ENCODE measurements at places on chromosomes 2 and 18.

- no peak for DNase-seq
- no peaks in the 10 kb centered on the region for H3K36me3 ChIP-seq
- no peaks in the 10 kb centered on the region for H3K4me1 ChIP-seq
- no peak overlapping the region for H3K27ac ChIP-seq
- H3K4me3 ChIP-seq = no peak overlapping the region
- peaks cover 5% of the 10 kb centered on the region for H3K27me3 ChIP-seq
Observed at GRCh38 chr2:217890445-217890844, 112.3 kb downstream of the TNS1 start.

GRCh38 chr18:5601188-5601624 lies 57.4 kb upstream of the EPB41L3 start:
- H3K36me3 ChIP-seq = no peaks in the 10 kb centered on the region
- no peak overlapping the region for H3K27ac ChIP-seq
- no peak overlapping the region for H3K4me3 ChIP-seq
- H3K27me3 ChIP-seq = no peaks in the 10 kb centered on the region

GRCh38 chr2:18232731-18233438 lies 327.6 kb downstream of the RDH14 start:
- DNase-seq = no peak
- no peaks in the 10 kb centered on the region for H3K36me3 ChIP-seq
- H3K4me1 ChIP-seq = no peaks in the 10 kb centered on the region
- no peak overlapping the region for H3K4me3 ChIP-seq
- peaks cover 4% of the 10 kb centered on the region for H3K27me3 ChIP-seq

DNA sequence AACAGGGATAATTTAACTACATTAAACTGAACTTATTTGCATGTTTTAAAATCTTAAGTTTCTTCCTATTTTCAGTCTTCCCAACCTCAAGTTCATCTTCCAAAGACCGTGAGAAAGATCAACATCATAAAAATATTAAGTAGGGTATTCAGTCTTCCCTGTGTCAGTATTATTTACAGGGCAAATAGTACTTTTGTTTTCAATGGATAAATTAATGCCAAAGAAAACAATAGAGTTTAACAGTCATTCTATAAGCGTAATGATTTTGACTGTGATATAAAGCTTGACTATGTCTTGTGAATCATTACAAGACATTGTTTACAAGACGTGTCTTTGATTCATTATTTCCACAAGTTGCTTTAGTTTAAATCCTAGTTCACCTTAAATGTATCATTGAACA lies 48.0 kb upstream of the NRXN1 start:
- H3K27me3 ChIP-seq = no peaks in the 10 kb centered on the region
- H3K4me1 ChIP-seq = no peaks in the 10 kb centered on the region
- DNase-seq = no peak

DNA sequence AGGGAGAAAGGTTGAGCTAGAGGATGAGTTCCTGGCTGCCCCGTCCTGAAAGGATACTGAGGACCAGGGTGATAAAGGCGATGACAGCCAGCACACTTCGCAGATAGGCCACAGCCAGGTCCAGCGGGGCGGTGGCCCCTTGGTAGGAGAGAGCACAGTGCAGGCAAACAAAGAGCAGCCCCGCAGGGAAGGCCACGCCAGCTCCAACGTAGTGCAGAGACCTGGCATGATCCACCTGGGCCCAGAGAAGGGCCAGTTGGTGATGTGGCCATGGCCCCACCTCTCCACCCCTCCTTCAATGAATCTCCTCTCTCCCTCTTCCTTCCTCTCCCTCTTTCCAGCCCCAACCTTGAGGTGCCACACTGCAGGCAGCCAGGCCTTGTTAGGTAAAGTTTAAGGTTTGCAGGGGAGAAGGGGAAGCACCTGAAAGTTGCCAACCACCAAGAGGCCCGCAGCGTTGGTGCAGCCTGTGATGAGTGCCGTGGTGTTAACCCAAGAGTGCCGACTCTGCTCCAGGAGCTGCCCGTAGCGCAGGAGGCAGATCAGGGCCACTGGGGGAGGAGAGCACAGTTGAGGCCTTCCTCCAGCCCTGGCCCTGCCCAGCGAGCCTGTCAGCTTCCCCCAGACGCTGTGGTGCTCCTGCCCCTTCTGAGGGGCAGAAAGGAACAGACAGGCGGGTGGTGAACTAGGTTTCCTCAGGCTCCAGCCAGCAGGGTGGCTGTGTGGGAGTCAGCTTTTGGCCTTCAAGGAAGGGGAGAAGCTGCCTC lies 2.8 kb downstream of the TMEM150A start:
- H3K36me3 ChIP-seq = peaks cover 13% of the 10 kb centered on the region
- H3K4me1 ChIP-seq = peaks cover 26% of the 10 kb centered on the region
- H3K27ac ChIP-seq = no peak overlapping the region
- DNase-seq = no peak
- H3K4me3 ChIP-seq = peak overlapping the region; percentile 33
- H3K27me3 ChIP-seq = no peaks in the 10 kb centered on the region

Data from activated T-helper 1 cell treated with anti-CD3 and anti-CD28 coated beads, Interleukin-12 subunit alpha, Interleukin-12 subunit beta, Interleukin-2, Interleukin-4 antibody, amounts not matched to agents 30 ng/mL and 10 ng/mL and 1 ng/mL, durations not matched to agents 14 hours and 24 hours and 36 hours (primary cell).